ELR (cell line): ENCODE measurements at places on chromosomes 2 and 18.
A peak's percentile ranks its signal among the peaks of the same experiment; 100 is the strongest.

DNA sequence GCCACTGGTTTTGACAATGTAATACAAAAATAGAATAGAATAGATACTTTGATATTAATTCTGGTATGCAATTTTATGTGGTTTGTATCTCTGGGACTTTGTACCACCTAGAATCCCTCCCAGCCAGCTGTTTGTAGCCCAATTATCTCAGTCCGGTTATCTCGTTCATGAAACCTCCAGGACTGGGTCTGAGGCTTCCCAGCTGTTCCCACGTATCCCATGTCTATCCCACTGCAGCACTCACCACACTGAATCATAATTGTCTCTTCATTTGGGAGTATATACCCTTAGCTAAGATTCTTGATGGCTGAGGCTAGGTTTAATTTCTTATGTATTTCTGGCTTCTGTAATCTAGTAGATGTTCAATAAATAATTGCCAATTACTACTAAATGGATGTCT lies 104.4 kb upstream of the MAPRE2 start:
- no peak for DNase-seq

DNA sequence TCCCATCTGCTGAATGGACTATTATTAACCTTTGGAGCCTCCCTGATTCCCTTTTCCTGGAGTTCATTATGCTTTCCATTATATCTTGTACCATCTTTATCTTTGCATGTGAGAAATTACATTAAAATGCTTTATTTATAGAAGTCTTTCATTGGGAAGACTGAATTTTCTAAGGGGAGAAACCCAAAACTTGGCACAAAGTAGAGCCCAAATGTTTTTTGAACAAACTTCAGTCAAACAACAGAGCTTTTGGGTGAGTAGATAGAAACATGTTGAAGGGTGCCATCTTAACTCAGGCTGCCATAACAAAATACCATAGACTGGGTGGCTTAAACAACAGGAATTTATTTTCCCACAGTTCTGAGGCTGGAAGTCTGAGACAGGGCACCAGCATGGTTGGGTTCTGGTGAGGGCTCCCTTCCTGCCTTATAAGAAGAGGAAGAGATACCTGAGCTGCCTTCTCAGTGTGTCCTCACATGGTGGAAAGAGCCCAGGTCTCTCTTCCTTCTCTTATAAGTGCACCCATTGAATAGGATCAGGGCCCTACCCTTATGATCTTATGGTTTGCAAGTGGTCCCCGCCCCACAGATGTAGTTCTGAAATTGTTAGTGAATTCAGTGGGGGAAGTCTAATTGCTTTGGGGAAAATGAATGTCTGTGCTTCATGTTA lies 19.2 kb downstream of the RALB start:
- DNase-seq: no peak

DNA sequence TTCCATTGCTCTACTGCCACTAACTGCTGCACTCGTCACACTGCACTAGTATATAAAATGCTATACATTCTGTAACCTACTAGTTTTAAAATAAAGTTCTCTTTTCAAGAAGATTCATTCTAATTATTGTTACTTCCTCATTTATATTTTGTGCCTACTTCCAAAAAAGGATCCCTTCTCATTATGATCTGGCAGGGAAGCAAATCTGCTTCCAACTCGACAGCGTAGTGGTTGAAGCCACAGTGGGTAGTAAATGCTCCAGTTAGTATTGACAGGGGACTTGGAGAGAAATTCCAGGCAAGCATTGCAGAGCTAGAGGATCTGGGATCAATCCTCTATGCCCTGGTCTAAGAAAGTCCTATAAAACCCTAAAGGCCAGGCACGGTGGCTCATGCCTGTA lies 53.3 kb upstream of the AP1S3 start:
- no peak for DNase-seq

GRCh38 chr18:42155024-42155423 lies 200.0 kb downstream of the PIK3C3 start:
- DNase-seq: no peak

DNA sequence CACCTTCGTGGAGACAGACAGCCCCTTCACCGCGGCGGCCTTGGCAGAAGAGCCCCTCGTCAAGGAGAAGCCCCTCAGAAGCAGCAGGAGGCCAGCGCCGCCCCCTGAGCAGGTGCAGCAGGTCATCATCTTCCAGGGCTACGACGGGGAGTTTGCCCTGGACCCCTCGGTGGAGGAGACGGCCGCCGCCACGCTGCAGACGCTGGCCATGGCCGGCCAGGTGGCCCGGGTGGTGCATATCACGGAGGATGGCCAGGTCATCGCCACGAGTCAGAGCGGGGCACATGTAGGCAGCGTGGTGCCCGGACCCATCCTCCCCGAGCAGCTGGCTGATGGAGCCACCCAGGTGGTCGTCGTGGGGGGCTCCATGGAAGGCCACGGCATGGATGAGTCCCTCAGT lies 145.7 kb downstream of the PTGR3 start:
- no peak for DNase-seq

- no peak for DNase-seq
Measured at GRCh38 chr2:177348733-177349693, 43.6 kb upstream of the AGPS start.

- no peak for DNase-seq
Measured at GRCh38 chr2:151475071-151475470, 65.4 kb downstream of the RIF1 start.

GRCh38 chr2:227597998-227598397 lies 695 bp upstream of the SCYGR2 start:
- peak; percentile 47 for DNase-seq

GRCh38 chr2:86476092-86476491 lies 34.9 kb downstream of the KDM3A start:
- DNase-seq: peak; percentile 23

DNA sequence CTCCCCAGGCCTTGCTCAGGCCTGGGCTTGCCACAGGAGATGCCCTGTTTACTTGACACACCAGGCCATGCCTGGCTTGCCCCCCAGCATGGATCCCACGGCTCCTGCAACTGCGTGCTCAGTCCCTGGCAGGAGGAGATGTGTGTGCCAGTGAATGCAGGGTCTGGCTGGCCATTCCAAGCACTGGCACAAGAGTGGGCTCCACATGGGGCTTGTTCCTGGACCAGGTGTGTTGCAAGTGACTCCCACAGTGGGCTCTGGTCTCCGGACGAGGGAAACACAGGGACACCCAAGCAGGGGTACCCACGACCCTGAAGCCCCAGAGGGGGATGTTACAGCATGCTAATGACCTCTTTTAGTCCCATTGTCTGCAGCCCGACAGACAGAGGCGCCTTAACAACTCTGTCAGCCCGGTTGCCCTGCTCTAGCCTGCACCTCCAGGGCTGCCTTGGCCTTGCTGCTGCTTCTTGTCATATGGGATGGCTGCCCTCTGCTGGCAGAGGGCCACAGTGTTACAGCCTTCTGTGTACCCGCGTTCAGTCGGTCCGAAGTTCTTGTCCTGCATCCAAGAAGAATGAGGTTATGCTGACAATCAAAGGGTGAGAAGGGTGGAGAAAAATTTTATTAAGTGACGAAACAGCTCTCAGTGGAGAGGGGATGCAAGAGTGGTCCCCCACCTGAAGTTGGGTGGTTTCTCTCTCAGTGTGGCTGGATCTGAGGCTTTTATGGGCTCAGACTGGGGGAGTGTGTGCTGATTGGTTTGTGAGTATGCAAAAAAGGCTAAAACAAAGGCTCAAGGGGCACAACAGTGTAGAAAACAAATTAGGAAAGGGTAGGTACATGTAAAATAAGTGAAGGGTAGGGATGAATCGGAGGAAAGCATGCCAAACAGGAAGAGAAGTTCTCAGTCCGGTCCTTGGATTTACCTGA lies 180.4 kb downstream of the MBD5 start:
- DNase-seq: peak; percentile 61

GRCh38 chr18:52523566-52523965 lies 183.6 kb downstream of the DCC start:
- no peak for DNase-seq
